Stimulated activated CD4-positive, alpha-beta T cell treated with anti-CD3 and anti-CD28 coated beads, Interleukin-2, amount 100 ng/mL, for 48 hours (primary cell): ENCODE measurements at places on chromosomes 3 and 15.

- no peak for DNase-seq
Measured at GRCh38 chr3:165204445-165204844, 8.3 kb upstream of the SLITRK3 start.

DNA sequence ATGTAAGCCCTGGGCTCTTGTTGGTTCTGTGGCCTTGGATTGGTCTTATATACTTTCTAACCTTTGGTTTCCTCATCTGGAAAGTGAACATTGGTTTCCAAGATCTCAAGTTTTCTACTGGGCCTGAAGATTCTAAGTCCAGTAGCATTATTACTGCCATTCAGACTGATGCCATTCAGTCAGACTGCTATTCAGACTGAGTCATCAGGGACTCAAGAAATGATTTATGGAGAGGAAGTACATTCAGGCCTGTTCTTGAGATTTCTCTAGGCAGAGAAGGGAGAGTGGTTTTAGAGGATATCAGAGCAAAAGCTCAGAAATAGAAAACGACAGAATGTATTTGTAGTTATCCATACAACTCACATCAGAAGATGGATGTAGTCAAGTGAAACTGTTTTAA, 557.2 kb downstream of the NR2F2 start:
- no peak for DNase-seq

DNA sequence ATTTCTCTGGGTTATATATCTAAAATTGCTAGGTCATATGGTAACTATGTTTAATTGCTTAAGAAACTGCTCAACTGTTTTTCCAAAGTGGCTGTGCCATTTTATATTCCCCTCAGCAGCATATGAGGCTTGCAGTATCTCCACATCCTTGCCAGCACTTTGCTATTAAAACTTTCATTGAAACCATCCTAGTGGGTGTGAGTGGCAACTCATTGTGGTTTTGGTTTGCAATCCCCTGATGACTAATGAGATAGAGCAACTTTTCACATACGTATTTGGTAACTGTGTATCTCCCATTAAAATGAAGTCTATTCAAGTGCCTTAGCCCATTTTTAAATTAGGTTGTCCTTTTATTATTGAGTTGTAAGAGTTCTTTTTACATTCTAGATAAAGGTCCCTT, 17.3 kb downstream of the KPNA1 start:
- DNase-seq = no peak

DNA sequence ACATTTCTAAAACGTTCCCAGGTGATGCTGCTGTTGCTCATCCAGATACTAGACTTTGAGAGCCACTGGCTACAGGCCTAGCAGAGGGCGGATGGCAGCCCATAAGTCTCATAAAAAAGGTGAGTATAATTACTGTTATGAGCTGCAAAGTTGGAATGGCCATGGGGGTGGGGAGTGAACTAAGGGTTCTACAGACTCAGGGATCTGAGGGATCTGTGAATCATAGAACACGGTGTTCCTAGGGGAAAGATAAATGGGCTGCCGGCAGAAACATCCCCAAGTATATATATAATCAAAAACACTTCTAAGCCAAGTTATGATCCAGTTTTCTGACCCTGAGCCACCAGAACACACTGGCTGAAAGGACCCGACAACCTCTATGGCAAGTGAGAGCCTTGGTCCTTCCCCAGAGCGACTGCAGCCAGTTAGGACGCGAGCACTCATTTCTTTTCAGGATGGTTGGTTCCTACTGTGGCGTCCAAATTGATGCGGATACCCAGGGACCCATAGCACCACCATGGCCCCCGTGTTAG, 7.9 kb upstream of the SYNM start:
- DNase-seq = no peak

DNA sequence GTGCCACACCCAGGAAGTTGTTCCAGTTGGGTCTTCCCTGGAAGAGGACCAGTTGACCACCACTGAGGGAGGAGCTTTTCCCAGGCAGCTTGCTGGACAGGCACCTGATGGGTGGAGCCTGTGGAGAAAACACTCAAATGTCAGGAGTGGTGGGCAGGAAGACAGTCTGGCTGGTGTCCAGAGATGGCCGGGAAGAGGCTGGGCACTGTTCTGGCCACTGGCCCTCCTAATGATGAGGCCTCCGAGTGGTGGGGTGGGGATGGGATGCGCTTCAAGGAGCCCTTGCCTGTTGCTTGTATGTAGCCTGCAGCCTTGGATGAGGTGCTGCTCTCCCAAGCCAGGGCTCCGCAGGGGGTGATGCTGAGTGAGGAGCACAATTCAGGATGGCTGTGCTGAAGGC, 12.3 kb downstream of the PLEKHO2 start:
- no peak for DNase-seq
